ENCODE measurements at places on chromosomes 4 and X. TPM values are rescaled to one million over a fixed set of nuclear protein-coding genes. Genes with fewer than 3 reads are reported as not detected.

GRCh38 chr4:184003433-184003832 lies 98.3 kb downstream of the STOX2 start:
- DNase-seq: no peak

- DNase-seq: no peak
Observed at GRCh38 chrX:28843817-28844216, 256.6 kb downstream of the IL1RAPL1 start.

DNA sequence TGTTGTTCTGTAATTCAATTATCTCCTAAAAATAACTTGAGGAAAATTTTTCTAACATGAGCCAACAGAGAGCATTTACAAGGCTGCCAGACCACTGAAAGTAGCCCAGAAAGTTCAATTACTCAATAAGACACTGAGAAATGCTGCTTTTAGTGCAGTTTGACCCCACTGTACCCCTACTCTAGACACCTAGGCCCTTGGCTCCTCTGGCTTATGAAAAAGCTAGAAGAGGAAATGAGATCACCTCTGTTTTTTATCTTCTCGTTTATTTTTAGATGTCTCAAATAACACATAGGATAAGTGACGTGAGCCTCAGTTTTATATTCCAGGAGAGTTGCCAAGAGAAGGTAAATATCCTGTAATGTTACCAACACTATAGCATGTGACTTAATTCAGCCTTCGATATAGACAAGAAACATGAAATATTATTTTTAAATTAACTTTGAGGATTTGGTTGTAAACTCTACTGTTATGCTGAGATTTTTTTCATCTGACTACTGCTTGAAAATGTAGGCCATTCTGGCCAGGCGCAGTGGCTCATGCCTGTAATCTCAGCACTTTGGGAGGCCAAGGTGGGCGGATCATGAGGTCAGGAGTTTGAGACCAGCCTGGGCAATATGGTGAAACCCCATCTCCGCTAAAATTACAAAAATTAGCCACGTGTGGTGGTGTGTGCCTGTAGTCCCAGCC lies 24.4 kb downstream of the TNIP3 start:
- DNase-seq: no peak

GRCh38 chr4:107155366-107155765 lies 119.3 kb upstream of the DKK2 start:
- DNase-seq: no peak

DNA sequence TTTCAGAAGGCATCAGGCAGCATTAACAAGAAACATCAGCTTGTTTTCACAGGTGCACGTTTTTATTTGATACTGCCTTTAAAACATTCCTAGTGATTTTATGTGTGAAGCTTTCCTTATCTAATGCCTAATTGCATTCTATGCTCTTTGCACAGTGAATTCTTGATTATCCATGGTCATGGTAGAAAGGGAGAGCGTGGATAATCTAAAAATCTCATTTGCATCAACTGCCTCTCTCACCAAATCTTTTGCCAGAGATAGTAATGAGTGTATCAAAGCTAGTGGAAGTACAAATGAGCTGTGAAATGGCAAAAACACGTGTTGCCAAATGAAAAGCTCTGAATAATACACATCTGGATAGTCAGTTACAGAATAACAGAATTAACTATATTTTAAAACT lies 170.5 kb downstream of the NAA11 start:
- DNase-seq: no peak

DNA sequence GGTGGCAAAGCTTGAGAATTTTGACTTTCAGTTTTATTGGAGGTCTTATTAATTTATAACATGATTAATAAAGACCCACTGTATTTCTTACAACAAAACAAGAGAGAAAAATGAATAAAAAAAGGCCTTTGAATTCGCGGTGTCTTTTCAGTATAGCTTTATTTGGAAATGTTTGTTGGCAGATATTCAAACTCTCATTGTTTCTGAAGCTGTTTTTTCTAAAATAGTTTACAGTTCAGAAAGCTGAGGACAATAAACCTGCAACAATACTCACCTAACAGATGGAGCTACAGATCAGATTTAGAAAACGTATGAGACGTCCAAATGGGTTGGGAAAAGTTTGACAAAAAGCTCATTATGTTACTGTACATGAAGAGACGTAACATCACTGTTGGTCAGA lies 2.4 kb upstream of the SPARCL1 start:
- no peak for DNase-seq

Gene PCDH18
- 191 TPM for polyA plus RNA-seq

DNA sequence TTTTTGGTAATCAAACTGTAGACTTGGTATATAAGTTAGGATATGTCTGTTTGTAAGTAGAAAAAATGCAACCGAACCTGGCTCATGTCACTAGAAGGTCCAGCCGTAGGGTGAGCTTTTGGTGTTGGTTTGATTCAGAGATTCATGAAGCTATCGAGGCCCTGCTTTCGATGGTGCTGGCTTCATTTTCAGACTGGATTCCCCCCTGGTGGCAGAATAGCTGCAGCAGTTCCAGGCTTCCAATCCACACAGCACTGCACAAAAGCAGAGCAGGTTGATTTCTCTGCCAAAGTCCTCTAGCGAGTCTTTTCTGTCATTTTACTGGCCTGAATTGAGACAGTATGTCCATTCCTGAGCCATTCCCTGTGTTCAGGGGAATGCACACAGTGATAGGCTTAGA lies 33.1 kb downstream of the PDK3 start:
- DNase-seq: no peak

DNA sequence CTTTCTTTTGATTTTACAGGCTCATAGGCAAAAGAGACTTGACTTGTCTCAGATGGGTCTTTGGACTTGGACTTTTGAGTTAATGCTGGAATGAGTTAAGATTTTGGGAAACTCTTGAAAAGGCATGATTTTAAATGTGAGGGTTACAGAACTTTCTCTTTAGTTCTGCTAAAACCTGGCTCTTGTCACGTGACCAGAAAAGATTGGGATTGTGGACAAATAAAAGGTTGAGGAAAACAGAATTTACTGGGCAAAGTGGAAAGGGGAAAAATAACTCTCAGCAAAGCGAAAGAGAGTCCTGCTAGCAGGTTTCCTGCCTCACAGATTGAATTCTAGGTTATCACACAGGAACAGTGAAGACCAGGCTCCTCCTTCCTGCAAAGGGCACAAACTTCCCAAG lies 114.0 kb downstream of the SPANXN4 start:
- no peak for DNase-seq

- DNase-seq: no peak
Observed at GRCh38 chrX:9240956-9241355, 207.0 kb upstream of the FAM9B start.

GRCh38 chrX:45696736-45697135 lies 496.1 kb upstream of the DIPK2B start:
- no peak for DNase-seq

DNA sequence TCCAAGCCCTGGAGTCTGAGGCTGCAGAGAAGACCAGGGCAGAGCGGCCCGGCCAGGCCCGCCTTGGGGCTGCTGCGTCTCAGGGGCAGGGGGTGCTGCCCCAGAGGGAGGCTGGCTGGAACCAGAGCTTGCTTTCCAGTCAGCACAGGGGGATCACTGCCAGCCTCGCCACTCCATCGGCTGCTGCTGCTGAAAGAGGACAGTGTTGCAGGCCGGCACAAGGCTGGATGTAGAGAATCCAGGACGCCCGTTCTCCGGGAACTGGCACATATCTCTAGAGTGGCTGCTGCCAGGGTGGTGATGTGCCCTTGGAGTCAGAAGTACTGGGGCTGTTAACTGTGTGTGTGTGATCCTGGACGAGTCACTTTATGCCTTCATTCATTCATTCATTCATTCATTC lies 31.9 kb upstream of the SORCS2 start:
- no peak for DNase-seq

Gene CXCL1
- polyA plus RNA-seq: 0.25 TPM

DNA sequence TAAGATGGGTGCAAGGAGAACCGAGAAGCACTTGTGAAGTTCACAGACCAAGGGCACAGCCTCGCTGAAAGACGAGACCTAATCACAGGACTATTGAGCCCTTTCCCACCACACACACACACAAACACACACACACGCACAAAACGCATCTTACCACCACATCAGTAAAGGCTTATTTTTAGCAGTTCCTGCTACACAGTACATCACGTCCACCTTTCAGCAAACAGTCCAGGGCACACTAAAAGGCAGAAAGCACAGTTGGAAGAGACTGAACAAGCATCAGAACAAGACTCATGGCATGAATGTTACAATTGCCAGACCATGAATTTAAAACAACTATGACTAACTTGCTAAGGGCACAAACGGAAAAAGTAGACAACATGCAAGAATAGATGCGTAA lies 83.6 kb upstream of the MAPK10 start:
- no peak for DNase-seq

GRCh38 chrX:10582215-10582733 lies 38.1 kb downstream of the MID1 start:
- DNase-seq: no peak

GRCh38 chr4:41374490-41374889 lies 117.8 kb downstream of the UCHL1 start:
- no peak for DNase-seq

- no peak for DNase-seq
Observed at GRCh38 chr4:1060621-1061020, 49.2 kb downstream of the FGFRL1 start.

Gene RENBP
- 24.3 TPM for polyA plus RNA-seq

- DNase-seq: no peak
Observed at GRCh38 chr4:5054532-5054931, 3.3 kb downstream of the STK32B start.

Gene PNPLA4
- polyA plus RNA-seq: 28.1 TPM

Gene COL4A5
- polyA plus RNA-seq: 134 TPM

- DNase-seq: no peak
Observed at GRCh38 chr4:151922306-151922705, 161.5 kb upstream of the GATB start.

DNA sequence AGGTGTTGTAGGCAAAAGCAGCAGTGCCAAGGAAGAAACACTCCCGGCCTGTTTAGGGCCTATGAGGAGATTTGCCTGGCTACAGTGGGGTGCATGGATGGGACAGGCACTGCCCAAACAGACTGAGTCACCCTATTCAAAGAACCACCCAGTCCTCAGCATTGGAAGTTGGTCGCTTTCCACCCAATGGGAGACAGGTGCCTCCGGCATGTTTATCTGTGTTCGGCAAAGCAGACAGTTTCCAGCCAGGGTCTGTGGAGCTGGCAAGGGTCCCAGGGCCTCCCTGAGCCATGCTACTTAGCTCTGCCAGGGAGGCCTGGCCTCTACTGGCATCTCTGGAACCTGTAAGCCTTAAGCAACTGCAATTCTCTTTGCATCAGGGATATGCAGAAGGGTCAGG lies 165.1 kb upstream of the ATP6AP2 start:
- DNase-seq: no peak

Gene LUZP4
- polyA plus RNA-seq: not detected

GRCh38 chr4:94127707-94128328 lies 79.8 kb upstream of the SMARCAD1 start:
- DNase-seq: no peak

DNA sequence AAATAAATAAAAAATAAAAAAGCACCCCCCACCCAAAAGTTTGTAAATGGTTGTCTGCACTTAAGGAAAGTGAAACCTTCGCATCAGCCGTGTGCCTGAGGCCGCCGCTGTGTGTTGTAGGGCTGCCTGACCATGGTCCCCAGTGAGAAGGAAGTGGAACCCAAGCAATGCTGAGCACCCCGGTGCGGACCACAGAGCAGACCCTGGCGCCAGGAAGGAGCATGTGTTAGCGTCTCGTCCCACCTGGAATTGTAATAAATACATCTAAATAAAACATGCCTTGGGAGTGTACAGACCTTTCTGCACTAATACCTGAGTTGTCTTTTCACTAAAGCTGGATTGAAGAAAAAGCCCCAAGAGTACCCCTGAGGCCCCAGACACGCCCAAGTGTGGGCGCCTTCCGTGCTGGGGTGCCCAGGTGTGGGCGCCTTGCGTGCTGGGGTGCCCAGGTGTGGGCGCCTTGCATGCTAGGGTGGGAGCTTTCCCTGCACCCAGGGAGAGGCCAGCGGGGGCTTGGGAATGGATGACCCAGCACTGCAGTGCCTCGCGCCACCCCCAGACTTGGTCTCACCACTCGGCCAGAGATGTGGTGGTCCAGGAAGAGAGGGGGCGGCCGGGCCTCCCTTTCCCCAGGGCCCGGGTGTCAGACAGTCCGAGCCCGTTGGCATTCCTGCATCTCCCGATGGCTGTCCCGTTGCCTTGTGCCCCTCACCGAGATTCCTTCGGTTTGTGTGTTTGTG lies 33.7 kb downstream of the HTT-AS start:
- no peak for DNase-seq

Measured in left renal cortex interstitium (tissue), 4 donors.